PC-3 (cell line): ENCODE measurements at places on chromosomes 2 and 18. TPM values are rescaled to one million over a fixed set of nuclear protein-coding genes. Genes with fewer than 3 reads are reported as not detected.

DNA sequence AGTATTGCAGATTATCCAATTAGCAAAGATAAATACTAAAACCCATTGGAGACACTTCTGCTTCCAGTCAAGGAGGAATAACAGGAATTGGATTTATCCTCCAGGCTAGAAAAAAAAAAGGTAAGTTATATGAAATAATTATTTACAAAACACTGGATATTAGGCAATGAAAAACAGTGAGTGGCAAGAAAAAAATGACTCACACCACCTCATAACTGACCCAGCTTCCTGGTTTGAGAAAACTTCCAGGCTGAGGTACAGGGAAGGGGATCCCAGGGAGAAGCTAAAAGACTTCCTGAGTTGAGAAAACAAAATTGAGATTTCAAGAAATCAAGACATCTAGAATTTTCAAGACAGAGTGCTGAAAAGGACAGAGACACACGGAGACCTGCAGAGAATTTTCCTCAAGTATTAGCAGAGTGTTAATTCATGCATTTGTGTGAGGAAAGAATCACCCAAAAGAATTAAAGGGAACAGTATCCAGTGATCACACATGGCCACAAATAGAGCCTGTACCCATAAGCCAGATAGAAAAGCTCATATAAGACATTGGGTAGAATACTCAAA is 17.4 kb downstream of the SRD5A2 start:
- DNase-seq = peak; percentile 53

GRCh38 chr2:216416571-216417307 is 4.5 kb downstream of the SMARCAL1 start:
- DNase-seq = no peak

DNA sequence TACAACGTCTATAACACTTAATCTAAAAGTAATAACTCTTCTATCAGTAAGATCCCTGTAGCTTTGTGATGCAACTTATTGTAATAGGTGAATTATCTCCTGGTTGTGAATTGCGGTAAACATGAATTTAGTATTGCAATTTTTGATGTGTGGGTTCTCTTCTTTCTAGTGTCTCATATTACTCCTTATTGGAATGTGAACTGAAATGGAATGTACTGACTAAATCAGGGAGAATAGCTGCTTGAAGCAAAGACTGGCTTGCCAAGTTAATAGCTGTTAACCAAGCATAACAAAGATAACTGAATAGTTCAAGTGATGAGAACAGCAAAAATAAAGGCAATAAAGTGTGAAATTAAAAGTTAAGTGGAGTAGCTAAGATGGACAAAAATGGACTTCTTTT is 60.5 kb upstream of the TFPI start:
- no peak for DNase-seq

DNA sequence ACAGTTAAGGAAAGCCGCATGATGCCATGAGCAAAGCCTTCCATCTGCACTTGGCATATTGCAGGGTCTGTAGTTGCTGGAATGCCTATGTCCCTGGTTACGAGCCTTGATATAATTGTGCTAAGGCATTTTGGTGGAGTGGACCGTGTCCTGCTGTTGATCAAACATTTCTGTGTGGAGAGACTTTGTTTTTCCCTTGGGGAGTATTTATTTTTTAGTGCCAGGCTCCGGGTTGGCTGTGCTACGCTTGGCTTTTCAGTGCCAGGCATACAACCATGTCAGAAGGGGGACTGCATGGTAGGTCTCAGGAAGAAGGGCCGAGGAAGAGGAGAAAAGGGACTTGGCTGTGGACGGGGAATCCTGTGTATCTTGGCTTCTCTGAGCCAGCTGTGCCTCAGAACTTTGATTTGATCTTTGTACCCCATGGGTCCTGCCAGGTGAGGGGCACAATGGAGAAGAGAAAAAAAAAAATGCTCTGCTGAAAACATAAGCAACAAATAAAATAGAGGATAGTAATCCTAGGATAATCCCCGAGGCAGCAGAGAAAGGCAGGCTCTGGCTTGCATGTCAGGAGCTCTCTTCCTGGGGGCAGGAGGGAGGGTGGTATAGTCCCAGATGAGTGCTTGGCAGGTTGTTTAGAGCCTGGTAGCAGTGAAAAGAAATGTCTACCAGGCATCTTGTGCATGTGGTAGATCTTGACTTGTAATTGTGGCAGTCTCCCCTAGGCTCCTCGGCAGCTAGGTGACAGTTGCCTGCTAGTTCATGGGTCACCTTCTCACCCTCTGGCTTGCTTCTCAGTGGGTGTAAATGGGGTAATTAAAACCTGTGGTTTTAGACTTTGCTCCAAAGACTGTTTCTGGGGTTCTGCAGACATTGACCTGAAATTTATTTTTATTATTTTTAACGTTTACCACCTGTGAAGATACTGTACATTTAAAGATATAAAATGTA is 233.0 kb downstream of the NEDD4L start:
- DNase-seq = no peak

DNA sequence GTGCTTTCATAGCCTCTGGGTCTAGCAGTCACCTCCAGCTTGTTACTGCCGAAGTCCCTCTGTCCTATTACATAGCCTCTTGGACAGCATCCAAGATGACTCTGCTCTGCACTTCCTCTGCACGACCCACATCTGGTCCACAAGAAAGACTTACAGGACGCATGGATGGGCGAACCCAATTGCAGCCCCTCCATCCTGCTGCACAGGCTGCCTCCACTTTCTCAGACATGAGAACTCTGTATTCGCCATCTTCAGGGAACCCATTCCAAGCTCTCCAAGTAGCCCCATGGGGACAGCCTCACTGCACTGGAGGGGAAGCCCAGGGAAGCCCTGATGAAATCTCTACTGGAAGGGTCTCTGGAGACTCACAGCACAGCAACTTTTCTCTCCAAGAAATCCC is 172.1 kb downstream of the GFPT1 start:
- DNase-seq = peak; percentile 25

DNA sequence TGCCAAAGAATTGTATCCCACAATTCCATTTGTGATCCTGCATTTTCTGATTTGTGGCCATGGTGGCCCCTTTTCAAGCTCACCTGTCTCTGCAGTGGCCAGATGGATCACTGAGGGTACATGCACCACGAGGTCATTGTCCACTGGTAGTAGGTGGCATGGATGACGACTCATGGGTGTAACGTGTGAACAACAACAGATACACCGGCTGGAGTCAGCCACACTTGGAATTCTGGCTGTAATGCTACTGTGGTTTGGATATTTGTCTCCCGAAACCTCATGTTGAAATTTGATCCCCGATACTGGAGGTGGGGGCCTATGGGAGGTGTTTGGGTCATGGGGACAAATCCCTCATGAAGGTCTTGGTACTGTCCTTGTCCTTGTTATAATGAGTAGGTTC is 102.2 kb upstream of the TAF1B start:
- DNase-seq = no peak

- DNase-seq = no peak
Observed at GRCh38 chr2:54341656-54342055, 85.6 kb upstream of the TSPYL6 start.

DNA sequence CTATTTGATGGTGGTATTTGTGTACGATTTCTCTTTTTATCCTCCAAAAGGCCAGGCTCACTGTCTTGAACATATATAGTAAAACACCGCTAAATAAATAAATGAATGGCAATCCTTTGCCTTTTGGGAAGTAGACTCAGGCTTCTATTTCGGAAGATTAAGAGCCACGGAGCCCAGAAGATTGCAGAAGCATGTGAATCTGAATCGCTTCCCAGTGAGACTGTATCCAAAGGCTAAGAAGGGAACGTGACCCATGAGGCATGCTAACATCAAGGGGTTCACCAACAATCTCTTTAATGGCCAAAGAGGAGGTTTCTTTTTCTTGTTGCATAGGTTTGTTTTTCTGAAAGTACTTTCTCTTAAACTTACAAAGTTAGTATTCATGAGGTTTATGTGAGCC is 70.0 kb upstream of the DNMT3A start:
- no peak for DNase-seq

DNA sequence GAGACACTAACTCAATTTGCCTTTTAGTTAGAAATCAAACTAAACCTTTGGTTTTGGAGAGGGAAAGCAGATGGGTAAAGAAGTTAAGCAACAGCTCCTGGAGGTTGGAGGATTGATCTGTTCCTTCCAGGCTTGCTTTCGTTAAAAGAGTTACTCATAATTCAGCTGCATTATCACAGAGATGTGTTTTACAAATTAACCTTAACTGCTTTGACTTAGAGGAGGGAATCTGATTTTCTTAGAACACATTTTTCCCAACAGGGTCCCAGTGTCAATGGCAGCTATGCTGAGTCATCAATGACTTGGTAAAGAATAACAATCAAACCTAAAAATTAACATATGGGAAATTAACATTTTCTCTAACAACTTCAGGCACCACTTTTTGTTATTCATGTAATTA is 113.4 kb downstream of the COPS8 start:
- DNase-seq = no peak

The INPP5D gene
- total RNA-seq = 0.26 and 1.9 TPM in 2 replicates

The ZNF804A gene
- 1.6 and 1.9 TPM in 2 replicates for total RNA-seq

The WDPCP gene
- total RNA-seq = 4.0 and 6.3 TPM in 2 replicates

The TFCP2L1 gene
- total RNA-seq = 2.4 and 3.5 TPM in 2 replicates
